Smooth muscle cell of the brain vasculature (primary cell): ENCODE measurements at places on chromosomes 1 and 21.
A peak's percentile ranks its signal among the peaks of the same experiment; 100 is the strongest.

- no peak for DNase-seq
Observed at GRCh38 chr1:14514739-14515138, 83.7 kb upstream of the KAZN start.

GRCh38 chr1:39751595-39751994 lies 12.9 kb downstream of the PPIE start:
- no peak for DNase-seq

- DNase-seq, result no peak
Observed at GRCh38 chr1:27077968-27078367, 65.3 kb upstream of the TENT5B start.

GRCh38 chr21:34545079-34545884 lies 33.3 kb upstream of the KCNE1 start:
- DNase-seq, result no peak

- no peak for DNase-seq
Observed at GRCh38 chr21:42535602-42536171, 22.0 kb downstream of the SLC37A1 start.

DNA sequence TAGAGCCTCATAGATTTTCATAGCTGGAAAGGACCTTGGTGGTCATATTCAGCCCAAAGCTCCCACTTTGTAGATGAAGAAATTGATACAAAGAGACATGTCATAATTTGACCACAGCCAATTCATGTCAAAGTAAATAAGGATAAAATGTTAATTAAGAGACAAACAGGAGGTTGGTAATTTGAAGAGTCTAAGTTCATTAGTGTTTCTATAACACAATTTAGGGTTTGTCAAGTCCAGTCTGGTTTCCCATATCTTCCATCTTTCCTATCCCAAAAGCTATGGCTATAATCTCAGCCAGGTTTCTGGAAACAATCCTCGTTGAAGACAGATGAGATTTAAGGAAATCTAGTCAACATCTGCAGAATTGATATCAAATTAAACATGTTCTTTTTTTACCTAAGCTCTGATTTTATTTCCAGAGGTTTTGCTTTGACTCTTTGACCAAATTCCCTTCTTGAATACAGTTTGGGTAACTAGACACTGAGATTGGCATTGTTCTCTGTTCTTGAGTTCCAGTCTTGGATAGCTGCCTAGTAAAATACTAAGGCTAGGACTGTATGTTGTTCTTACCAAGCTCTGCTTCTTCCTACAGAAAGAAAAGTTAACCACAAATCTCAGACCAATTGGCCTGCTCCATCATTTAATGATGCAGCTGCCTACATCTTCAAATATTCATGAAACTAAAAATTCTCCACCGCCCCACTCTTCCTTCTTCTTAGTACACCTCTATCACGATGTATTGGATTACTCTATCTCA lies 62.0 kb downstream of the SLC44A5 start:
- DNase-seq, result no peak

GRCh38 chr1:29542548-29542947 lies 306.2 kb downstream of the PTPRU start:
- DNase-seq, result no peak

DNA sequence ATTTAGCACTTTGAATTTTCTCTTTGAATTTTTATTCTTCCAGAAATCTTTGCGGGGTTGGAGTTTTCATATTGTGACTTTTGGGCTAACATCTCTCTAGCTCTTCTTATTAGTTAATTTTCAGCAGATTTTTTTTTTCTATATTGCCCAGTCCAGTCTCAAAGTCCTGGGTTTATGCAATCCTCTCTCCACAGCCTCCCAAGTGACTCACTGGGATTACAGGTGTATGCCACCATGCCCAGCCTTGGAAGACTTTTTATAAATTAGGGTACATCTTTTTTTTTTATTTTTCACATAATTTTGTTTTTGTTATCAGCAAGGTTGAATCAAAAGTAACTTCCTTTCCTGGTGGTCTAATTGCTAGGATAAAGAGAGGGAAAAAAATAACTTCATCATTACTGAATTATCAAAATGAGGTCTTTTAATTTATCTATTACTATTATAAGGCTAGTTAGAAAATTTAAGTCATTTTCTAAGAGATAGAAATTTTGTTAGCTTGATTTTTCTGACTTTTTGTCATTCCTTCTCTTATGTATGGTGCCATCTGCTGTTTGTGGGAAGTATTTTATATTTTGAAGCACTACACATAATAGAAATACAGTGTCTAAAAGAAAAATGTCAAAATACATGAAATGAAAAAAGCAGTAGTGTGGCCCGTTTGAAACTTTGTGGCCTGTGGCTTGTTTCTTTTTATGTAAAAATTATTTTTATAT lies 273.4 kb upstream of the CACYBP start:
- DNase-seq, result peak; percentile 13

DNA sequence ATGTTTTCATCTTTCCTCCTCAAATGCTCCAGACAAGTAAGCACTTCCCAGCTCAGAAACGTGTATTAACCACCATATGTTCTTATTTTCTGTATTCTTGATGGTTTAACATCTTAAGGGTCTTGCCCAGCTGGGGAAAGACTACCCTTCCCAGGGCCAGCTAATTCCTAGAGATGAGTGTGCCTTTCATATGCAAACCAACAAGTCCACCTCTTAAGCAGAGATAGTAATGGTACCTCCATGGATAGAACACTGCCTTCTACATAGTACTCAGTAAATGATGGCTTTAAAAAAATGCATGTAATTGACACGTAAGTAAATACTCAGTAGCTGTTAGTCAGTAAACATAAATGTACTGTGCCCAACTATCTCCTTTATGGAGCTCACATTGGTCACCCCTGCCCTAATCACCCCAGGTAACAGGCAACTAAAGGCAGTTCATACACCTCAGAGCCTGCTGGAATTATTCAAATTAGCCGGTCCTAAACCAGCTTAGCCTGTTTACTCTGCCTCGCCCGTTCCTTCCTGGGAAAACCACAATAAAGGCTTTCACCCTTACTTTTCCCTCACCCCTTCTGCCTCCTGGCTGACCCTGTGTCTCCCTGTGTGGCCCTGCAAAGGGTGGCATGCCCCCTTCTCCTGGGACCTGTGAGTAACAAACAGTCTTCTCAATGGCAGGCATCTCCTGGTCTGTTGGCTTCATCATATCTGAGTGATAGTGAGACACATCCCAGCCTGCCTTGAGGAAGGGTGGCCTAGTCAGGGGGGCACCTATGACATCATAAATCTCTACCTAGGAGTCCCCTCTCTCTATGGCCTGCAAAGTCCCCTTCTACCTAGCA lies 40.1 kb upstream of the KLHDC7A start:
- no peak for DNase-seq

DNA sequence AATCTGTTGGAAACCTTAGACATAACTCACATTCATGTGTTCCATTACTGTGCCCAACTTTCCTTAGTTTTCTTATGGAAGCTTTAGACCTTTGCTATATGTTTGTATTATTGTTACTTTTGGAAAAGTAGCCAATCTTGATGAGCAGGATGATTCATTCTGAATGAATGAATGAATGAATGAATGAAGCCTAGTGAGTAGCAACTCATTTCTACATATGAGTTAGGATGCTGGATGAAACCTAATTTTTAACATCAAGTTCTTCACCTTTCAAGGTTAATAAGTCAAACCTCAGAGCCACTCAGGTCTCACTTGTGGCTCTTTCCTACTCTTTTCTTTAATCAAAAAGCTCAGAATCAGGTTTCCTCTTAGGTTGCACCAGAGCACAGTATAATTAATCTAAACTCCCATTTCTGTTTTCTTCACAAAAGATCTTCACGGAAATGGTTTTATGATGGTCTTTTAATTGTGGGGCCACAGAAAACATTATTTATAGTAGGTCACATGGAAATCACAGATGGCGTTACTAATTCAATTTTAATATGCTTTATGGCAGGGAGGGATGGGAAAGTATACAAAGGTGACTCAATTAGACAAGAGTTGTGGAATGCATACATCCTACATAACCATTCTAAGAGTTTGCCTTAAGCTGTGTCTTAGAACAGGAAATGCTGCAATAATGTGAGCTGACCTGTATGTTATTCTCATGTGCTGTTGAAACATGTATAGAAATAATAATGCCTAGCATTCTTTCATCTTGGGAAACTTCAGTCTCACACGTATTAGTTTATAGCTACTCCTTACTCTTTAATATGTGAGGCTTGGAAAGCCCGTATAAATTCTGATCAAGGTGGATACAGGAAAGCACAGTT lies 4.5 kb upstream of the DDX59 start:
- no peak for DNase-seq

- DNase-seq, result no peak
Observed at GRCh38 chr1:86015375-86015774, 141.2 kb downstream of the COL24A1 start.

GRCh38 chr1:5341471-5341870 lies 650.8 kb downstream of the NPHP4 start:
- DNase-seq, result no peak

DNA sequence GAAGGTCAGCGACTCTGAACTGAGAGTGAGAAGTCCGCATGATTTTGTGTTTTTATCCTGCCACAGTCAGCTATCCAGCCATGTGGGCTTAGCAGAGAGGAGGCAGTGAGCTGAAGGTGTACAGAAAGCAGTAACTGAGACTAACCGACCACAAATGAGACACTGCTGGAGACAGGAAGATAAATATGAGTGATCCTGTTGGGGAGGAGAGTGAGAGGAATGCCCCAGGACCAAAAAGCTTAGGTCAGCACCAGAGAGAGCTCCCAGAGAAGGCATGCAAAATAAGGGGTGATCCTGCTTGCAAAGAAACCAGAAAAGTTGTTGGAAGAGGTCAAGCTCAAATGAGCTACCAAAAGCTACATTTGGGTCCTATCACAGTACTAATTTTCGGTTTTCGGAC lies 63.7 kb downstream of the HLCS start:
- no peak for DNase-seq

DNA sequence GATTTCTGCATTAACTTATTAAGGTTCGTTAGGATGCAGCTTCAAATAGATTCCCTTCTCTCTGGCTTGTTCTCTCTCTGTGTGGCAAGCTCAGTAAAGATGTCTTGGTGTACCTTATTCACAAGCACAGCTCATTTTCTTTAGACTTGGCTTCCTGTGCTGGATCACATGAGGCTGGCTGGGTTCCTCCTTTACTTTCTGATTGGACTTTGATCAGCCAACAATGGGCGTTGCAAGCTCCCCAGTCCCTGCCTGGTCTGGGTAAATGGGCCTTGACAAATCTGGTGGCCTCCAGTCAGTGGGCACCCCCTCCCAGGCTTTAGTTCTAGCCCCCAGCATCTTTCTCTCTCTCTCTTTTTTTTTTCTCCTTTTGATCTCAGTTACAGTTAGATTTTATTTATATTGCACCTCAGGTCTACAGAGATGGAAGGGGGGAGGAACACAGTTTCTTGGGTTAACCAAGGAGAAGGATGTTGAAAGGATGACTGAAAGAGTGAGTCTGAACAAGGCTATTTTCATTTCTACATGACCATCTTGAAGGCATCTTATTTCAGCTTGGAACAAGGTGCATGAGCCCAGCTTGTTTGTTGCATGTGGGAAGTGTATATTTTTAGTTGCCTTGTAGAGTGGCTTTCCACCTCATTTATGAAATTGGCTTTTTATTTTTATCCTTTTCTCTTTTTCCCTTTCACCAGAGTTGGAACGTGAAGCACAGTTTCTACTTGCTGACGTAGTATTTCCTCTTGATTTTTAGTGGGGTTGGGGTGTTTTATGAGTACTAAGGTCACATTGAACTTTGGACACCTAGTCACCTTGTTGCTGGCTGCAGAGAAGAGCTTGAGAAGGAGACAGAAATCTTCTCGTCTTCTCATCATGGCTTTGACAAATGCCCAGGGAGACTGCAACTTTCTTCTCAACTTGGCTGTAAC lies 77.1 kb downstream of the PBX1 start:
- DNase-seq, result no peak

- no peak for DNase-seq
Observed at GRCh38 chr1:209609791-209610630, 26.5 kb downstream of the CAMK1G start.

- DNase-seq, result no peak
Observed at GRCh38 chr1:6086358-6086757, 40.7 kb downstream of the KCNAB2 start.

- DNase-seq, result no peak
Observed at GRCh38 chr1:245717611-245718010, 562.8 kb downstream of the KIF26B start.

DNA sequence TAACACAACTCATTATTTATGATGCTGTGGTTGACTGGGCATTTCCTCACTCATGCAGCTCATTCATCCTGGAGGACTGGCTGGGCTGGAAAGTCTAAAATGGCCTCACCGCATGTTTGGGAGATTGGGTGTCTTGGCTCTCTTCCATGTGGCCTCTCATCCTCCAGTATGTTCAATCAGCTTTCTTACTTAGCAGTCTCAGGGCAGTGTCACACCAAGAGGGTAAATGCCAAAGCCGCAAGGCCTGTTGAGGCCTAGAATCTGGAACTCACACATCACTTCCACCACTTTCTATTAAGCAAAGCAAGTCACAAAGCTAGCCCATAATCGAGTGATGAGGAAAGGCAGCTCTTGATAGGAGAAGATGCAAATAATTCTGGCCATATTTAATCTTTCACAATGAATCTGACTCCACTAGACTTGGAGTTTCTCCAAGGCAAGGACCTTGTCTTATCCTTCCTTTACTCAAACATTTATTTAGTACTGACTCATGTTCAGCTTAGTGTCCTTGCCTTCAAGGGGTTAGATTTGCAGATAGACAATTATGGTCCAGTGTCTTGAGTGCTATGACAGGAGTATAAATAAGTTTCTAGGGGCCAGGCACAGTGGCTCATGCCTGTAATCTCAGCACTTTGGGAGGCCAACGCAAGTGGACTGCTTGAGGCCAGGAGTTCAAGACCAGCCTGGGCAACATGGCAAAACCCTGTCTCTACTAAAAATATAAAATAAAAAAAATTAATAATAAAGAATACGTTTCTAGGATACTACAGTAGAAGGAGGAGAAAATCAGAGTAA lies 45.1 kb downstream of the TMEM53 start:
- no peak for DNase-seq
